Stimulated activated CD8-positive, alpha-beta memory T cell treated with anti-CD3 and anti-CD28 coated beads, Interleukin-15, amount 100 ng/mL, for 4 hours (primary cell): ENCODE measurements at places on chromosomes 6 and 20.

DNA sequence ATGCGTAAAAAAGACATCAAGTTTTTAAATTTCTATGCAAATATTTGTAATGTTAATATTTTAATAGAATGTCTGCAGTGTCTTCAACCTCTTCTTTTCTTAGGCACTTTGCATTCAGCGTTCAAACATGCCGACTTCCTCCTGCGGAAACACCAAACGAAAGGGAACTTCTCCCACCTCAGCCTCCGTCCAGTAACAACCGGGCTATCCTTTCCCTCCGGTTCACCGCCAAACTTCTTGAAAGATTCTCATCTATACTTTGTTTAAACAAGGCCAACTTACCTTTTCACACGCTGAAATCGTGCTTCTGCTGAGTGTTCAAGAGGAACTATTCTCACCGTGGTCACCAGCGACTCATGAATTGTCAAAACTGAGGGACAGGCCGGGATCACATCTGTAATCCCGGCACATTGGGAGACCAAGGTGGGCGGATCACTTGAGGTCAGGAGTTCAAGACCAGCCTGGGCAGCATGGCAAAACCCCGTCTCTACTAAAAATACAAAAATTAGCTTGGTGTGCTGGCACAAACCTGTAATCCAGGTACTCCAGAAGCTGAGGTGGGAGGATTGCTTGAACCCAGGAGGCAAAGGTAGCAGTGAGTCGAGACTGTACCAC is 44.8 kb downstream of the GJA1 start:
- no peak for DNase-seq

DNA sequence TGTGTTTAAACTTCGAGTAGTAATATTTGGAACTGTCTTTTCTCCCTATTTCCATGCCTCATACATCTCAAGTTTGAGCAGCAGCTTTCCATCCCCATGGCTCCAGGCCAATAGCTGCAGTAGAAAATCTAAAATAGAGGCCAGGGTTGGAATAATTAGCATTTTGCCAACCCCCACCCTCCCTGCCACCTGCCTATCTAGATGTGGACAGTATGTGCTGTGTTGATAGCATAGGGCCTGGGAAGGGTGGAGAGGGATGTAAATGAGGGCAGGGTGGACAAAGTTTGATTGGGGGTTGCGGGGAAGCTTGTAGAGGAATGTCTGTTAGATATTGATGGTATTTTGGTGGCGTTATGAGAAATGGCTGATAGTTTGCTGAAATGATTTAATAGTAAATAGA is 5.6 kb downstream of the TOP1 start:
- no peak for DNase-seq

- DNase-seq = peak; percentile 39
These were observed 21.3 kb downstream of the TNXB start for GRCh38 chr6:32087574-32088486.

- no peak for DNase-seq
These were observed 144.8 kb downstream of the PDSS2 start for GRCh38 chr6:107314531-107314939.
